ENCODE measurements at places on chromosomes 4 and X. TPM values are rescaled to one million over a fixed set of nuclear protein-coding genes. Genes with fewer than 3 reads are reported as not detected.
A peak's percentile ranks its signal among the peaks of the same experiment; 100 is the strongest.

GRCh38 chrX:105725228-105725627 lies 97.1 kb upstream of the NRK start:
- no peaks in the 10 kb centered on the region for H3K27me3 ChIP-seq
- no peak overlapping the region for H3K27ac ChIP-seq
- H3K4me3 ChIP-seq = no peak overlapping the region
- no peaks in the 10 kb centered on the region for H3K4me1 ChIP-seq

DNA sequence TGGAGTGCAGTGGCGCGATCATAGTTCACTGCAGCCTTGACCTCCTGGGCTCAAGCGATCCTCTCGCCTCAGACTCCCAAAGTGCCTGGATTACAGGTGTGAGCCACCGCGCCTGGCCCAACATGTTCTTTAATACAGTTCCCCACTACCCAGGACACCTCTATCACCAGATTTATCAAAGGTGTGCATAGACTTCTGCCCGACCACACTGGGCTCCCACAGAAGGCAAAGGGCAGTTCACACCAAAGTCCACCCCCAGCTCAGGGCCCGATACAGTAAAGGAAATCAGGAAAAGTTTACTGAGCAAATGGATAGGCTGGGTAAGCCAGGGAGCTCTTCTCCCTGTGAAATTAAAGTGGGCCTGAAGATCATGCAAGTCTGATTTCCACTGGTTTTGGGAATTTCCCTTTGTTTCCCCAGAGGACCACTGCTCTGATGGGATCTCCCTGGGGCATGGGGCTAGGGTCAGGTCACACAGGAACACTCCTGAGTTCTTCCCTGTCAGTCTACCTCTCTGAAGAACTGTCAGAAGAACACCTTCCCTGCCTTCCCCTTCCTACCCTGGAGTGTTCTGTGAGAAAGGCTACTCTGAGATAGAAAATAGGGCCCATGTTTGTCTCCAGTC lies 17.7 kb upstream of the PIM2 start:
- no peaks in the 10 kb centered on the region for H3K27me3 ChIP-seq
- no peak overlapping the region for H3K4me3 ChIP-seq
- peaks cover 41% of the 10 kb centered on the region for H3K4me1 ChIP-seq
- DNase-seq = no peak
- H3K27ac ChIP-seq = peak overlapping the region; percentile 96

DNA sequence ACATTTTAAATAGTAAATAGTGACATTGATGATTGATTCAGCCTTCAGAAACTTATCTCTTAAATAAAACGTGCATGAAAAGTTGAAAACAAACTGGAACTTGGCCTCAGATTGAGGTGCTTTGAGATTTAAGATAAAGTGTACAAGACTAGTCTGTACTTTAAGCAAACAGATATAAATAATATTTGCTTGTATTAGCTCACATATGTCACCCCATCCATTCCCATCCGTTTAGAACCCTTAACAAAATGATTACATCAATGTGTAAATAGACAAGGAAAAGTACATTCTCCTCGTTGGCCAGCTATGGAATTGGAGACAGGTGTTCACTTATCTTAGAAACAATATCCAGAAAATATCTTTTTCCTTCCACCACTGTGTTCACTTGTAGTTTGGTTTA lies 130.8 kb downstream of the BANK1 start:
- H3K27me3 ChIP-seq = no peaks in the 10 kb centered on the region
- H3K4me3 ChIP-seq = no peak overlapping the region
- H3K36me3 ChIP-seq = peaks cover 5% of the 10 kb centered on the region
- no peak overlapping the region for H3K27ac ChIP-seq
- no peak for DNase-seq
- no peaks in the 10 kb centered on the region for H3K4me1 ChIP-seq

DNA sequence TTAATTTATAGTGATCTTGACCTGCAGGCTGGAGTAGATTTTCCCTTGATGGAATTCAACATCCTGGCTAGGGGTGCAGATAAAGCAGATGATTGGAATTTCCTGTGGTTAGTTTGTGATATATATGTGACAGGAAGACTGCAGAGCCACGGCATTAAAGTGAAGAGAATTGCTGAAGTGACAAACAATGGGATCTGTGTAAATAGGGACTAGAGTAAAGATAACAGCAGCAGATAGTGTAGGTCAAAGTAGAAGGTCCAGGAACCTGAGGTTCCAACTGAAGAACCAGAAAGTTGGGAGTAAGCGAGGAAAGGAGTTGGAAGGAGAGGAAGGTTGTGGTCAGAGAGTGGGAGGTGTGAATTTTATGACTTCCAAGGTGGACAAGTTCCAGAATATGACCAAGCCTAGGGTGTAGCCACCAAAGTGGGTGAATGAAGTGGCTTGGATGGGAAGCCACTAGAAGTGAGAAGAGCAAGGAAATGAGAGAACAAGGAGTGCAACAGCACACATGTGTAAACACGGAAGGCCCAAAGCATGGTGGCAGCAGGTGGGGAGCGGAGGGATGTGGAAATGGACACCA lies 325.0 kb downstream of the RAB28 start:
- no peaks in the 10 kb centered on the region for H3K36me3 ChIP-seq
- no peaks in the 10 kb centered on the region for H3K4me1 ChIP-seq
- DNase-seq = no peak
- H3K27ac ChIP-seq = no peak overlapping the region
- no peak overlapping the region for H3K4me3 ChIP-seq
- no peaks in the 10 kb centered on the region for H3K27me3 ChIP-seq

DNA sequence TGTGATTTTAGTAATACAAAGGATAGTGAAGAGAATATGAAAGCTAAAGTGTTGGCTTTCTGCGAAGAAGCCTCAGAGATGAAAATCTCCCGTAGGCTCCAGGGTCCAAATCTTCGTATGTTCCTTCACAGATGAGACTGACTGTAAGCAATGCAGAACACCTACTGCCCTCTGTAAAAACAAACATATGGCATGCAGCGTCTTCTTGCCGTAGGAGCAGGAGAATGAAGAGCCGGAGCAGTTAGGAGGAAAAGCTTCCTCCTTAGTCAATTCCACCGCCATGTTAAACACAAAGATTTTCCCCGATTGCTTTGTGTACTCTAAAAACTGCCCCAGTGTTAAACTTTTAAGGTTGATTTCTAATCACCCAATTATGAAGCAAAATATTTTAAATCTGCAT lies 22.5 kb downstream of the RWDD4 start:
- DNase-seq = no peak
- no peak overlapping the region for H3K27ac ChIP-seq
- no peak overlapping the region for H3K4me3 ChIP-seq
- H3K36me3 ChIP-seq = no peaks in the 10 kb centered on the region
- no peaks in the 10 kb centered on the region for H3K27me3 ChIP-seq
- no peaks in the 10 kb centered on the region for H3K4me1 ChIP-seq

DNA sequence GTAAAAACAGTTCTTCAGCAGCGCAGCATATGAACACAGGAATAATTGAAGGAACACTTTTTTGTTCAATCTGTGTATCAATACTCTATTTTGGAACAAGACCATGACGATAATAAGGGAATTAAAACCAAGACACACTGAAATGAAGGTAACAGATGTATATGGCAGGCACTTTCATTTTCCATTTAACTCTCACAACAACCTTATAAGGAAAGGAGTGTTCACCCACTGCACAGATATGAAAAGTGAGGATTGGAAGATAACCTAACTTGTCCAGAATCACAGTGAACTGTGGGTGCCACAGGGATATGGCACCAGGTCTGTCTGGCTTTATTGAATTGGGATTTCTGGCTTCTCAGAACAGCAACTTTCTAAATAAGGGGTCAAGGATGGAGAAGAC lies 153.3 kb downstream of the MID1IP1 start:
- DNase-seq = no peak
- H3K36me3 ChIP-seq = no peaks in the 10 kb centered on the region
- H3K27ac ChIP-seq = no peak overlapping the region
- H3K4me3 ChIP-seq = no peak overlapping the region

GRCh38 chr4:110702326-110702725 lies 79.4 kb upstream of the PITX2 start:
- no peaks in the 10 kb centered on the region for H3K36me3 ChIP-seq
- H3K27me3 ChIP-seq = no peaks in the 10 kb centered on the region
- no peak overlapping the region for H3K4me3 ChIP-seq
- H3K27ac ChIP-seq = no peak overlapping the region
- no peak for DNase-seq
- peaks cover 39% of the 10 kb centered on the region for H3K4me1 ChIP-seq

- no peaks in the 10 kb centered on the region for H3K36me3 ChIP-seq
- no peaks in the 10 kb centered on the region for H3K4me1 ChIP-seq
- no peak overlapping the region for H3K27ac ChIP-seq
- no peak for DNase-seq
Observed at GRCh38 chr4:168221301-168221700, 97.3 kb downstream of the DDX60 start.

- H3K4me1 ChIP-seq = no peaks in the 10 kb centered on the region
- no peaks in the 10 kb centered on the region for H3K36me3 ChIP-seq
- H3K27me3 ChIP-seq = no peaks in the 10 kb centered on the region
Observed at GRCh38 chrX:35919536-35920309, at the start of gene CFAP47. Gene CFAP47 (plus strand): TSS chrX:35919734. CDS start chrX:35919800, 66 bp downstream.

- no peak overlapping the region for H3K4me3 ChIP-seq
- H3K36me3 ChIP-seq = no peaks in the 10 kb centered on the region
- peaks cover 61% of the 10 kb centered on the region for H3K4me1 ChIP-seq
Observed at GRCh38 chr4:85488416-85488815, 13.5 kb downstream of the ARHGAP24 start.

GRCh38 chr4:110735686-110736085 lies 112.8 kb upstream of the PITX2 start:
- no peak overlapping the region for H3K27ac ChIP-seq
- H3K27me3 ChIP-seq = no peaks in the 10 kb centered on the region
- peaks cover 8% of the 10 kb centered on the region for H3K4me1 ChIP-seq
- no peaks in the 10 kb centered on the region for H3K36me3 ChIP-seq
- no peak for DNase-seq

GRCh38 chr4:55030589-55030988 lies 94.8 kb downstream of the KDR start:
- H3K4me1 ChIP-seq = no peaks in the 10 kb centered on the region
- no peak overlapping the region for H3K4me3 ChIP-seq
- no peaks in the 10 kb centered on the region for H3K27me3 ChIP-seq
- DNase-seq = no peak
- H3K27ac ChIP-seq = no peak overlapping the region

PAGE4 gene
- not detected for total RNA-seq

GAGE12J gene
- total RNA-seq = not detected

GAGE12H gene
- total RNA-seq = not detected

EBP gene
- total RNA-seq = 50.2 TPM

SSX2B gene
- total RNA-seq = not detected

DCAF8L2 gene
- not detected for total RNA-seq

FGD1 gene
- total RNA-seq = not detected
